ENCODE measurements at places on chromosomes 3 and 15.

DNA sequence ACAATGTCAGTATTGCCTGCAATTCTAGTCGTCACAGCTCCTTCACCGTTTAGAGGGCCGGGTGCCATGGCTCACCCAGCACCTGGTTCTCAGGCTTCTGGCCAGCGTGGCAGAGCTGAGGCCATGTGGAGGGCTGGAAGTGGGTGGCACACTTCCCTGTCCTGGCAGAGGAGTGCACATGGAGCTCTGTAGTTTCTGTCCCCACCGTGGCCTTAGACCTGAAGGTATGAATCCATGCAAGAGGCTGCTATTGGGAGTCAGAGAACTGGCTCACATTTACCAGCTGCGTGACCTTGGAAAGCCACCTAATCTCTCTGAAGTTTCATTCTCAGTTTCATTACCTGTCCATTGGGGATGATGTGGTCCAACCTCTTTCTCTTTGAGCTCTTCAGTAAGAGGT lies 22.2 kb downstream of the EPHB1 start:
- no peak for DNase-seq

- no peak for DNase-seq
These were observed 49.6 kb downstream of the CD47 start for GRCh38 chr3:108041253-108041652.

GRCh38 chr15:50138391-50138790 lies 19.4 kb upstream of the ATP8B4 start:
- peak; percentile 24 for DNase-seq

- no peak for DNase-seq
These were observed 767.4 kb downstream of the ROBO2 start for GRCh38 chr3:77807312-77807711.

- DNase-seq: no peak
These were observed 54.6 kb downstream of the SUCLG2 start for GRCh38 chr3:67599821-67600220.

DNA sequence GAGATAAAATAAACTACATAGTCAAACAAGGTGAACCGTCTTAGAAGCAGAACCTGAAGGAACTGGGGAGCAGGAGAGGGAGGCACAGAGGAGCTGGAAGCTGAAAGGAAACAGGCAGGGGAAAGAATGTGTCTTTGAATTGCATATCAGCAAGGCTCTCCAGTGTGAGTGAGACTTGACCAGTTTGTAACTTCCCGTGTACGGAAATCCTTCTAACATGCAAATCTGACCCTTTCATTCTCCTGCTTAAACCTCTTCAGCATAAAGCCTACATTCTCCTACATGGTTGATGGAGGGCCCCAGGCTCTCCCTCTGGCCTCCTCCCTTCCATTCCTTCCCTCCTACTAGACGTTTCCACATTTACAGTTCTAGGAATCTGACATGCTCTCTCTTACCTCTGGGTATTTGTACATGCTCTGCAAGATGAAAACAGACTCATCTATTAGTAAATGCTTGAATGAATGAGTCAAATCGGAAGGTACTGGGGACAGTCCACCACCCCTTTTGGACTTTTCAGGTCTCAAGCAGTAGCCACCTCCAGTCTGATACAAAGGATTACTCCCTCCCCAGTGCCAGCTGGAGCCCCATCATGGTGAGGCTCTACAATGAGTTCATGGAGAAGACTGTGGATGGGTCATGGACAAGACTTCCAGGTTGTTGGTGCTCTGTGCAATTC lies 6.1 kb upstream of the SLC25A38 start:
- no peak for DNase-seq

DNA sequence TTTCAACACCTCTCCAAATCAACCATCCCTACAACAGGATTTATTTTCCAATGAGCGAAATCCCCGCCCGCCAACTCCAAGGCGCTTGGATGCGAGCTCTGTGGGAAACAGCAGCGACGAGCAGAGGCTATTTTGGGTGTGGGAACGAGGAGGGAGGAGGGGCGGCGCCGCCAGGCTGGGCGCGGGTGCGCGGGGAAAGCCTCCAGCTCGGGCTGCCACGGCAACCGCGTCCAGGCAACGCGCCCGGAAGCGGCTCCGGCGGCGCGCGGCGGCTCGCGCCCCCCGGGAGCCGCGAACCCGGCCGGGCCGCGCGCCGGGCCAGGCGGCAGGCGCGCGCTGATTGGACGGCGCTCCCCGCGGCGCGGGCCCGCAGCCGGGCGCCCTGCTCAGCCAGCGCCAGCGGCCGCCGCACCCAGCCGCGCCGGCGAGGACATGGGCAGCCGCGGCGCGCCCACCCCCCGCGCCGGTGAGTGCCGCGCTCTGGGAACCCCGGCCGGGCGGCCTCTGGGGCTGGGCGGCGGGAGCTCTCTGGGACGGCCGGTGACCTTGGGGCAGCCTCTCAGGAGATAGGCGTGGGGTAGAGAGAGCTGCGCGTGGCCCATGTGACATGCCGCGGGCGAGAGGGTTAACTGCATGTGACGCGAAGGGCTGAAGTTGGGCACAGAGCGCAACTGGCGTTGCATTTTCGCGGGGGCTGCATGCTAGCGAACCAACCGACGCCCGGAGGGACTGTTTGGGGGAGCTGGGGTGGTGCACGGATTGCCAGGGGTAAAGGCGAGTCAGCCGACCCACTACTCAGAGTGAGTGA lies at the start of gene FAM81A:
Gene FAM81A (plus strand): TSS at position 370 of the 808 bp plus-strand sequence. CDS start 20,441 bp downstream, outside the sequence.
- peak; percentile 48 for DNase-seq

GRCh38 chr3:113791381-113791780 lies 44.5 kb downstream of the ATP6V1A start:
- DNase-seq: no peak

GRCh38 chr15:44812029-44812517 lies 75.7 kb downstream of the TRIM69 start:
- DNase-seq: no peak

DNA sequence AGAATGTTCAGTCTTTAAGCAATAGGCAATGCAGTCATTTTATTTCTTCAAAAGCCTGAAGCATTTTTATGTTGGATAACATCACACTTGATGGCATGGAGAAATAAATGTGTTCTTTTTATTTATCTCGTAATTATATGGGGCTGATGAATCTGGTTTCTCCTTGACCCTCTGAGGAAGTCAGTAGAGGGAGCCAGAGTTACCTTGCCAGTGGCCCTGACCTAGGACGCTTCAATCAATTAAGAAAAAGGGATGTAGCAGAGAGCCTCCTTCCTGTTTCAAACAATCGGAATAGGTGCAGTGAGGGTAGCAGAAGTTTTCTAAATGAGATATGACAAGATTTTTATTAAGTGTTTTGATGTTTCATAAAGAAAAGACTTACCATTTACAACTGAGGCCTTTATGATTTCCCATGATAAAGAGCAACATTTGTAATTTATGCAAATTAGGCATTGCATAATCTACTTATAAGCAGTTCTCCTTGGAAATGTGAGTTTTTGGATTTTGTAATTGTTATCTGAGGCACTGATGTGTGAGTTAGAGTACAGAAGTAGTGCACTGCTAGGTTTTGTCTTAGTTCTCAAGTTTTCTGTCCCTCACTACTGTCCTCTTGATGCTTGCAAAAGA lies 129.1 kb downstream of the RAP2B start:
- DNase-seq: no peak

- DNase-seq: no peak
These were observed 62.7 kb downstream of the GRIP2 start for GRCh38 chr3:14477311-14477935.

- no peak for DNase-seq
These were observed 8.2 kb downstream of the SLC27A2 start for GRCh38 chr15:50190166-50190570.

- DNase-seq: no peak
These were observed 220.3 kb downstream of the THSD4 start for GRCh38 chr15:71335591-71335990.

DNA sequence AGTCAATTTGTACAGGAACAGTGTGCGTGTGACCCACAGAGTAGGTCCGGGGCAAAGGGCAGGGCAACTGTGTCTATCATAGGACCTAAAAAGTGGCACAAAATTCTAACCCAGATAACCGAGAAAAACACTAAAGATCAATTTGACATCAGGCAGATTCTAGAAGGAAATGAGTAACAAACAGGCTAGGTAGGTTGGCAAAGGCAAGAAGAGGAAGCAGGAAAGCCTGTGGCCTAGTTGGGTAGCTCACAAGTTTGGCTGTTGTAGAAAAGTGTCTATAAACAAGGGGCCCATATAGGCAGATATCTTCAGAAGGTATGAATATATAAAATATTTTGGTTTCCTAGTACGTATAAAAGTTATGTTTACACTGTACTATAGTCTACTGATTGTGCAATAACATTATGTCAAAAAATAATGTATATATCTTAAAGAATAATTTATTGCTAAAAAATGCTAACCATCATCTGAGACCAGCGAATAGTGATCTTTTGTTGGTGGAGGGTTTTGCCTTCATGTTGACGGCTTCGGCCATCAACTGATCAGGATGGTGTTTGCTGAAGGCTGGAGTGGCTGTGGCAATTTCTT lies 13.3 kb upstream of the OR5K1 start:
- no peak for DNase-seq

DNA sequence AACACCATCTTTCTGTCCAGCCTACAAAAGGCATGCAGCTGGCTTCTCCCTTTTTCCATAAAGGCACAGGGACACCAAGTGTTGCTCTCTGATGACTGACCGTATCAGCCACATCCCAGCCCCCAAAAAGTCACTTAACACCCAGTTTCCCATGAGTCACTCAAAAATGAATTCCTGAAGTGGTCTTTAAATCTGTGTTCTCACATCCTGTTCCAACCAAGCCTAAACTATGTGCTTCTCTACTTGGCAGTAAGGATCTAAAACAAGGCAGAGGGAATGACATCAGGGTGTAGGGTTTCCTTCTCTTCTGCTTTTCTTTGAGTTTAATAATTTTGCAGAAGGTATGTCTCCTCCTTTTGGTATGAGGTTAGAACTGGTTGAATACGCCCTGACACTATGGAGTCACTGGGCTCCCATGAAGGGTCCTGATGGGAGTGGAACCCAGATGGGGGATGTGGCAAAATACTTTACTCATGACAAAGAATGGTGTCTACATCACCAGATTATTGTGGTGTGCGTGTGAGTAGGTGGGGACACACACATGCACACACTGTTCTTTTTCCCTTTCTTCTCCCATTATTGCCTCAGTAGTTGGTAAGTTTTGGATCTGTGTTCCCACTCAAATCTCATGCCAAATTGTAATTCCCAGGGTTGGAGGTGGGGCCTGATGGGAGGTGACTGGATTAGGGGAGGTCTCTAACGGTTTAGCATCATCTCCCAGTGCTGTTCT lies 35.6 kb upstream of the CCK start:
- no peak for DNase-seq

GRCh38 chr3:59380146-59380545 lies 330.3 kb upstream of the CFAP20DC start:
- DNase-seq: no peak

GRCh38 chr3:186385856-186386602 lies 24.0 kb upstream of the DGKG start:
- DNase-seq: no peak

DNA sequence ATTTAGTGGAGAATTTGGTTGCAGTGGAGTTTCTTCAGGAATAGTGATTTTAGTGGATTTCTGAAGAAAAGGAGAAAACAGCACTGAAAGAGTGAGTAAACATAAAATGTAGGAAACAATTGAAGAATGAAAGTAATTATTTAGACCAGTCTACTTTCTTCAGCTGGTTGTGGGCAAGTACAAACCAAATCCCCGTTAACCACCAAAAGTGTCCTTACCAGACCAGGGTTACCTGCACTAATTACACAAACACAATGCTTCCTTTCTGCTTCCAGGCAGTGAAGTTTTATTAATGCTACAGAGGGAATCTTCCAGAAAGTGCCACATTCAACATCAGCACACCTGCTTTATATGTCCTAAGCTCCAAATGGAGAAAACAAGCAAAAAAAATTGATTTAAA lies 248.0 kb upstream of the TBC1D5 start:
- no peak for DNase-seq

DNA sequence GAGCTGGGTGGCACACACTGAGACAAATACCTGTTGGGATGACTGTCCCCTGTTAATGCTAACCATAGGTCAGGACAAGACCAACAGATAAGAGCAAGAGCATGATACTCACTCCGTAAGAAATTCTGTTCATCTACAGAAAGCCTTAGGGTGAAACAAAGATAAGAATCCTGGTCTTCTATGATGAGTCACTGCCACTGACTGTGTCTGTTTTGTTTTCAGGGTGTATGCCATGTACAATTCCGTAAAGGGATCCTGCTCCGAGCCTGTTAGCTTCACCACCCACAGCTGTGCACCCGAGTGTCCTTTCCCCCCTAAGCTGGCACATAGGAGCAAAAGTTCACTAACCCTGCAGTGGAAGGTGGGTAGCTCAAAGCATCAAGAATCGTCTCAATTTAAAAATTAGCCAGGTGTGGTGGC lies 141.1 kb downstream of the GHSR start:
- DNase-seq: no peak

- peak; percentile 90 for DNase-seq
These were observed 14.2 kb downstream of the LRIG1 start for GRCh38 chr3:66486646-66487045.

DNA sequence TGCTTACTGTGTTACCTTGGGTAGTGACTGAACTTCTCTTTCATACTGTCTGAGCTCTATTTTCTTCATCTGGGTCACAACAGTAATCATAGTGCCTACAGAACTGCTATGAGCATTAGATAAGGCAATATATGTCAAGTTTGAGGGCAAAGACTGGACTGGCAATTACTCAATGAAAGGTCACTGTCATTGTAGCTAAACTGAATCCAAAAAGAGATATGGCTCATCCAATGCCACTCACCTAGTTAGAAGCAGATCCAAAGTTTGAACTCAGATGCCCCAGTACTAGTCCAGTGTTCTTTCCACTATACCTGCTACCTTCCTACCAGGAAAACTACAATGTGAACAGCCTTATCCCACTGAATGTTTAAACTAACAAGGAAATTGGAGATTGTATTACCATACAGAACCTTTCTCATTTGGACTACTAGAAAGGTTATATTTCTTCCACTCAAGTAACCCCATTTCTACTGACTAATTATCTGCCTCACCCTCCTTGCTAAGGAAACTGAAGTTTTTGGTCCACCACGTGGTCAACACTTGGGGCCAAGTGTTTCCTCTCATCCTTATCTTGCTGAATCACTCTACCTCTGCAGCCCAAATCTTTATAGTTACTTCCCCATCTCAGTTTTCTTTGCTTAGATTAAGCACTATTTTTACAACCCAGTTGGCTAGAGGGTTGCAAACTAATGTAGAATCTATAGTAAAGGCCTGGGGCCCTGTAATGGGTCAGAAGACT lies 202.3 kb upstream of the LPP start:
- DNase-seq: no peak
